Effector CD8-positive, alpha-beta T cell (primary cell): ENCODE measurements at places on chromosomes 12 and 14.

DNA sequence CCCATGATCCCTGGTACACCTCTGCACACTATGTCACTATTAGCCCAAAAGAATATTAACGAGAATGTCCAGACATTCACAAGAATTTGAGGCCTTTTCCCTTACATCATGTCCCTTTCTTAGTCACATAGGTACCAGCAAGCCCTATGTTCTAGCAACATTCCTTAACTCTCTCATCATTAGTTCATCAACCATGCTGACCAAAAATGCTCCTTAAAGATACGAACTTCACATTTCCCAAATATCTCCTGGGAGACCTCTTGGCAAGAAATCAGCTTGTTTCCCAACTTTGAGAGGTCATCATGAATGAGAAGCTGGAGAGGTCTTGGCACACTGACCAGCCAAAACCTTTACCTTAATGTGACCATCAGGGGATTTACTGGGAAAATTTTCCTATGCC lies 4.6 kb downstream of the SALL2 start:
- DNase-seq = no peak

- DNase-seq = no peak
Observed at GRCh38 chr14:77009014-77009413, 19.5 kb downstream of the IRF2BPL start.

- DNase-seq = no peak
Observed at GRCh38 chr12:38633511-38633910, 271.9 kb downstream of the CPNE8 start.

- no peak for DNase-seq
Observed at GRCh38 chr12:26359576-26359975, 164.2 kb downstream of the SSPN start.

- no peak for DNase-seq
Observed at GRCh38 chr14:98955741-98956070, 316.3 kb downstream of the BCL11B start.

DNA sequence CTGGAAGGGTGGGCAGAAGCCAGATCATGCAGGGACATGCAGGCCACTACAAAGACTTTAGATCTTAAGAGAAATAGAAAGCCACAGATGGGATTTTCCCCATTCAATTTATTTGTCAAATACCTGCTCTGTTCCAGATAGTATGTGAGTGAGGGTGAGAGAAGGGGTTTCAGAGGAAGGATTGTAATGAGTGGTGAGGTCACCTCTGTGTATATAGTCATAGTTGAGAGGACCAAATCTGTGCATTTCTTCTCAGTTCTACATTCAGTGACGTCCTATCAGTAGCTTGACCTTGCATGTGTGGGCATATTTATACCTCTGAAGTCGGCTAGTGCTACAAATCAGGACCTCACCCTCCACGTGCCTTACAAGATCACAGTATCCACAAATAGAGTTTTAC lies 31.2 kb upstream of the RBM19 start:
- no peak for DNase-seq

GRCh38 chr12:104721039-104721405 lies 237.1 kb downstream of the SLC41A2 start:
- DNase-seq = no peak

DNA sequence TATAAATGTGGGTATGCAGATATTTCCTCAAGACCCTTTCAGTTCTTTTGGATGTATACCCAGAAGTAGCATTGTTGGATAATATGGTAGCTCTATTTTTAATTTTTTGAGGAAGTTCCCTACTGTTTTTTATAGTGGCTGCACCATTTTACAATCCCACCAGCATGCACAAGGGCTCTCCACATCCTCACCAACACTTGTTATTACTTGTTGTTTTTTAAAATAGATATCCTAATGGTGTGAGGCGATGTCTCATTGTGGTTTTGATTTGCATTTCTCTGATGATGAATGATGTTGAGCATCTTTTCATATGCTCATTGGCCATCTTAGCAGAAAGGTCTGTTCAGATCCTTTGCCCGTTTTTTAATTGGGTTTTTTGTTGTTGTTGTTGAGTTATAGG lies 47.1 kb downstream of the DIP2B start:
- DNase-seq = no peak

DNA sequence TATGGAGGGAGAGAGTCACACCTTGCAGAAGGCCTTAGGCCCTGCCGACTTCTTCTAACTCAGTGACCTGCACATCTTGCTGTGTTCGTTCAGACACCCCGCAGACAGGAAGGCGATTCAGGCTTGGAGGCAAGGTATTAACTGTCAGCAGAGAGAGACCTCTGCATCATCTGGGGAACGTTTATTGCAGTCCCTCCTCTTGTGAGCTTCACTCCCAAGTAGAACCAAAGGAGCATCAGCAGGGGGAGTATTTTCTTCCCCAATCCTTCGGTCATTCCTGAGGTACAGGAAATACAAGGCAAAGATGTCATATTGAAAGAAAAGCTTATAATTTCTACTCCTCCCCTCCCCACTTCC lies 217.9 kb downstream of the CRADD start:
- no peak for DNase-seq

- no peak for DNase-seq
Observed at GRCh38 chr12:92462049-92462448, 240.7 kb upstream of the PLEKHG7 start.

GRCh38 chr14:24268225-24268624 lies 3.2 kb downstream of the RABGGTA start:
- DNase-seq = no peak

GRCh38 chr12:116247377-116247776 lies 30.1 kb downstream of the MED13L start:
- DNase-seq = no peak

- DNase-seq = peak; percentile 79
Observed at GRCh38 chr14:106417224-106418049, 891.1 kb downstream of the TMEM121 start.

- no peak for DNase-seq
Observed at GRCh38 chr12:25262389-25263074, 11.8 kb upstream of the KRAS start.

GRCh38 chr12:47946413-47947323 lies 16.7 kb upstream of the TMEM106C start:
- DNase-seq = no peak

- no peak for DNase-seq
Observed at GRCh38 chr14:55297611-55298499, 26.6 kb downstream of the FBXO34 start.

GRCh38 chr12:27508736-27509431 lies 15.1 kb upstream of the PPFIBP1 start:
- DNase-seq = no peak

DNA sequence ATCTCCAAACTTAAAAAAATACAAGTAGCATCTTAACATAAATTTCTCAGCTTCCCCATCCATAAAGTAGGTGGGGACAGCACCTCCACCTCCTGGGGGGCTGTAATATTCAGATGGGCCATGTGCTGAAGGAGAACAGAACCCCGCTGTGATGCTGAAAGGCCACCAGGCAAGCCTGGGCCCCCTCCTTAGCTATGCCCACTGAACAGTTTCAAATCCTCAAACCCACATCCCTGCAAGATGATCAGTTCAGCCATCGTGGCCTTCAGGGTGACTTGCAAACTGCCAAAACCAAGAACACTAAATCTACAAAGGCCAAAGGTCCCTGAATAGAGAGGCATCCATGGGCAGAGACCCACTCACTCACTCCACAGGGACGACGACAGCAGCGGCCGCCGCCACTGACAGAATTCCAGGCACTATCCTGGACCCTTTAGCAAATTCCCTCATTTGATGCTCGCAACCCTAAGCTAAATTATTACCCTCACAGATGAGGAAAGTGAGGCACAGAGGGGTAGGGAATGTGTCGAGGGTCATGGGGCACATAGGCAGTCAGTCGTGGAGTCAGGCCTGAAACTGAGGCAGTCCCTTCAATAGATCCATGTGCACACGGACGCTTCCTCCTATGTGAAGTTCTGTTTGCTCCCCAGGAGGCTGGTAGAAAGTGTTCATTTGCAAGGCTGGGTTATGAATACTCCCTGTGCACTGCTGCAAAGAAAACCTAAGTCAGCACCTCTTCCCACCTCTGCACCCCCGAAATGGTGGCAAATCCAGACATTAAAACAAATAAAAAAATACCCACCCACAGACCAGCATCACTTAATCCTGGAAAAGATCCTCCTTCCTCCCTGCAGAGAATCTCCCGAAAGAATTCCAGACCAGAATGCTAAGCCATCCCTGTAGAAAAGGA lies 5.9 kb downstream of the ITPK1 start:
- no peak for DNase-seq

DNA sequence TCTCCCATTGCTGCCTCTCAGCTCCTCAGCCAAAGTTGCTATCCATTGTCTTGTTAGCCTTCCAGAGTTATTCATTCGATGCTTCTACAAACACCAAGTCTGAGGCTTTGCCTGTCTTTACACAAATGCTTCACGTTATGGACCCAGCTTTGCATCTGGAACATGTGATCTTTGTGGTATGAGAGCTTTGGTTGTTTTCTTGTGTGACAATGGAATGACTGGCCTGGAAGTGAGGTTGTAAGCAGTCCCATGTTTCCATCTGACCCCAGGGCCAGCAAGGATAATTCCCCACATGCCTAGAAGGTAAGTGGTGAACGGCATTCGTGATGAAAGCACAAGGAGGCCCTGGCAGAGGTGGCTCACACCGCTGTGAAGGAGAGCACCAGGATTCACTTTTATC lies 866.7 kb upstream of the TMEM132C start:
- DNase-seq = no peak

- DNase-seq = no peak
Observed at GRCh38 chr12:188910-189621, 24.9 kb downstream of the SLC6A12 start.

- DNase-seq = no peak
Observed at GRCh38 chr12:108712165-108712924, 19.0 kb downstream of the CORO1C start.

GRCh38 chr14:56199095-56199981 lies 81.1 kb downstream of the PELI2 start:
- DNase-seq = no peak

- DNase-seq = no peak
Observed at GRCh38 chr12:28569698-28570411, 379.6 kb downstream of the CCDC91 start.

DNA sequence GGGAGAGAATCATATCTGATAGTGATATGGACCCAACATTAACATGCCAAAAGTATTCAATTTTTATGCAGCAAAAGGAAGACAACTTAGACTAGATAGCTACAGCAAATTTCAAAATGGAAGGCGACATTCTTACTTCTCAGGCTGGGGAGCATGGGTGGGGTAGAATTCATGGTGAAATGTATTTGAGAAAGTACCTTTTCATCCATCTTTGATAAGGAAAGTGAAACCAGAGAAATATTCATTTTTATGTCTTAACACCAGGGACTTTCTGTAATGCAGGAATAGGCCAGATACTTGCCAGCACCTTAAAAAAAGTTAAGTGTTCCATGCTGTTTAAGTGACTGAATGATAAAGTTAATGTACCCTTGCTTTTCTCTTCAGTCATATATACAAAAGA lies 13.4 kb downstream of the BTG1 start:
- no peak for DNase-seq
